ENCODE measurements at places on chromosomes 2 and 18.

DNA sequence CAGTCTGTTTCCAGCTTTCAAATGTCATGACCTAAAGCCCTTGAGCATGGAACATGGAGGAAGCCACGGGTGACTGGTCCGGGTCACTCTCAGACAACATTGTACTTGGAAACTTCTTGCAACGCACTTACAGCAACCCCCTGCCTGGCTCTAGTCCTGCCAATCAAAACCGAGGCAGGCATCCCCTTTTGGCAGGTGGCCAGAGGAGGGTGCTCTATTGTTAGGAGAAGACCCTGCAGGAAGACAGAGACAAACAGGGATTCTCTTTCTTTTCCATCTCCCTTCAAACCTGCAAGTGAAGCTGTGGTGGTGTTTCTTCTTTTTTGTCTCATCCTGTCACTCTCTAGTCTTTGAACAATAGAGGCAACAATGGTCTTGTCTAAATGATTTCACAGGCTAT is 667.2 kb downstream of the ZEB2 start:
- no peak for DNase-seq

- DNase-seq: peak; percentile 82
Observed at GRCh38 chr2:176642074-176642473, 372.8 kb downstream of the MTX2 start.

GRCh38 chr18:3688690-3689089 is 238.7 kb downstream of the TGIF1 start:
- DNase-seq: peak; percentile 45

DNA sequence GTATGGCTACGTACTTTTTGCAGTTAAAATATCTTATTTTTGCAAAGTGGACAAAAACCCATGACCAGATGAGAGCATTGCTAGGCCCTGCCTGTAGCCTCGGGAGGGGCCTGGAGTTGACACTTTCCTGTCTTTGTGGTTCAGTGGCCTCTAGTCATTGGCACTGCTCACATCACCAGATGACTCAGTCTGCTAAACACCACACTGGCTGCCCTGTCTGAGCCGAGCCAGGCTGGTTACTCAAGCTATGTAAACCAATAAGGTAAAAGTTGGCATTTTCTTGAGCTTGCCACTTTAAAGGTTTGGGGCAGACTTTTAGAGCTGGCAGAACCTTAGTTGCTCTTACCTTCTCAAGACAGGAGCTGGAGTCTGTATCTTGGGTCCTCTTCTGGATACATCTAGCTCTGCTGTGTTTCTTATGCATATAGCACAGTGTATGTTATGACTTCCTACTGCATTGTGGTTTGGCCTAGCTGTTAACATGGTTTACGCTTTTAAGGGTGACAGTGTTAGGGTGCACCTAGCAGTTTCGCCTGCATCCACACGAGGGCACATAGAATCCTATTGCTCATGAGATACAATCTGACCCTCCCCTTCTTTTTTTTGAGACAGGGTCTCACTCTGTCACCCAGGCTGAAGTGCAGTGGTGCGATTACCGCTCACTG is 76.4 kb downstream of the AP1S3 start:
- peak; percentile 72 for DNase-seq

- no peak for DNase-seq
Observed at GRCh38 chr2:60844105-60844504, 37.3 kb upstream of the REL start.

DNA sequence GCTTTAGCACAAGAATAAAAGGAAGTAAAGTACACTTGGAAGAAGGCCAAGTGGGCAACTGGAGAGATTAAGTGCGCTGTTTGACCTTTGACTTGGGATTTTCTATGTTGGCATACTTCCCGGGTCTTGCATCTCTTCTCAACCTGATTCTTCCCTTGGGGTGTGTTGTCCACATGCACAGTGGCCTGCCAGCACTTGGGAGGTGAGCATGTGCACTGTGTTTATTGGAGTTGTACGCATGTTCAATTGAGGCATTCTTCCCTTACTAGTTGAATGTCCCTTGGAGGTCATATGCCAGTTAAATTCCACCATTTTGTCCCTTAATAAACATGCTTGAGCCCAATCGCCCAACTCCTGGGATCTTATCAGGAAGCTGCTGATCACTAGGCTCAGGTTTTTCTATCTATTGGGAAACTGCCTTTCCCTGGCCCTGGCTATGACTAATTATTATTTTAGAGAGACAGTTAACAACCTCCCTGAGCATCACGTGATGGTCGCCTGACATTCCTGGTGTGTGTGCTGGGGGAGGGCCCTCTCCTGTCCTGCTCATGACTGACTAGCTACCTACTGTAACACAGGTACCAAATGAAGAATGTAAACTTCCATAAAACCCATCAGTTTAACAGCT is 62.5 kb upstream of the RAPGEF4 start:
- no peak for DNase-seq

GRCh38 chr2:195238826-195239225 is 418.2 kb upstream of the SLC39A10 start:
- DNase-seq: no peak

GRCh38 chr2:239326831-239327535 is 73.8 kb downstream of the HDAC4 start:
- peak; percentile 30 for DNase-seq
